Left colon (tissue), 2 donors: ENCODE measurements at places on chromosomes 5 and 9. TPM values are rescaled to one million over a fixed set of nuclear protein-coding genes. Genes with fewer than 3 reads are reported as not detected.

PCDHB13 gene
- 1.3 TPM for total RNA-seq

PRDM9 gene
- not detected for total RNA-seq

HCN1 gene
- total RNA-seq, result 0.06 TPM

CCDC152 gene
- total RNA-seq, result 0.70 TPM

DMRT3 gene
- total RNA-seq, result not detected

GLRA1 gene
- not detected for total RNA-seq

LCNL1 gene
- not detected for total RNA-seq

ADRA1B gene
- 1.1 TPM for total RNA-seq

AJM1 gene
- total RNA-seq, result 11.1 TPM

GSN gene
- total RNA-seq, result 854 TPM

DBH gene
- total RNA-seq, result not detected

IL12B gene
- not detected for total RNA-seq

PRR16 gene
- 1.6 TPM for total RNA-seq

SPINK7 gene
- not detected for total RNA-seq

CDH9 gene
- not detected for total RNA-seq

TRIM14 gene
- 55.6 TPM for total RNA-seq

PPIP5K2 gene
- 75.2 TPM for total RNA-seq

PRKACG gene
- not detected for total RNA-seq

FOXD4 gene
- total RNA-seq, result 0.24 TPM

CTNND2 gene
- total RNA-seq, result 0.82 TPM

KIF27 gene
- 3.2 TPM for total RNA-seq

POLK gene
- total RNA-seq, result 13.8 TPM

SLC45A2 gene
- 0.75 TPM for total RNA-seq

SLCO6A1 gene
- total RNA-seq, result not detected

SPDL1 gene
- 7.1 TPM for total RNA-seq

NR4A3 gene
- total RNA-seq, result 0.61 TPM

KIAA0825 gene
- 1.8 TPM for total RNA-seq

PLCXD3 gene
- 0.58 TPM for total RNA-seq

ENTREP1 gene
- 6.2 TPM for total RNA-seq

NRG2 gene
- total RNA-seq, result 1.1 TPM

NUTM2F gene
- not detected for total RNA-seq

AIF1L gene
- total RNA-seq, result 2.7 TPM

TAF11L9 gene
- total RNA-seq, result not detected
